Stomach (tissue), 19 donors: ENCODE measurements at places on chromosomes 1 and 21. TPM values are rescaled to one million over a fixed set of nuclear protein-coding genes. Genes with fewer than 3 reads are reported as not detected.

GRCh38 chr1:198496216-198497143, 44.0 kb downstream of the ATP6V1G3 start:
- H3K4me3 ChIP-seq = no peak overlapping the region
- DNase-seq = no peak
- H3K27me3 ChIP-seq = no peaks in the 10 kb centered on the region
- H3K4me1 ChIP-seq = no peaks in the 10 kb centered on the region
- H3K27ac ChIP-seq = no peak overlapping the region

DNA sequence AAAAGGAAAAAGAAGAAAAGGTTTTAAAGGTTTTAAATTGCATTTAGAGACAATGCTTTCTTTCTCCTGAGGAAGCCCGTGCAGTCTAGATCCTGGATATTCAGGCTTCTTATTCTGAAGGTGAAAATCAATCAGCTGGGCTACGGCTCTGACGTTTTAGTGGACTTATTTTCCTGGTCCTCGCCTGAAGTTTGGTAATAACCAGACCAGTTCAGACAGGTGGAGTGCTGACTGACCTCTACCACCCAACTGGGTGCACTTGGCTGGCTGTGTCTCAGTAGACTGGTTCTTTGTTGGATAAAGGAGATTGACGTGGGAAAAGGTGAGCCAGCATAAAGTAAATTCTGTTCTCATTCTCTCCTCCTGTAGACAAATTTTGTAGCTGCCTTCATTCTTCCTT, 7.2 kb upstream of the ATP1A1 start:
- H3K4me1 ChIP-seq = peaks cover 18% of the 10 kb centered on the region
- DNase-seq = peak; percentile 28
- peak overlapping the region; percentile 29 for H3K27ac ChIP-seq
- H3K27me3 ChIP-seq = no peaks in the 10 kb centered on the region
- H3K4me3 ChIP-seq = no peak overlapping the region
- H3K36me3 ChIP-seq = no peaks in the 10 kb centered on the region

Gene VSIG8
- not detected for total RNA-seq

GRCh38 chr1:168980656-168981055, 125.8 kb upstream of the ATP1B1 start:
- H3K27me3 ChIP-seq = no peaks in the 10 kb centered on the region
- H3K4me1 ChIP-seq = peaks cover 3% of the 10 kb centered on the region
- DNase-seq = no peak
- no peak overlapping the region for H3K4me3 ChIP-seq
- no peaks in the 10 kb centered on the region for H3K36me3 ChIP-seq

DNA sequence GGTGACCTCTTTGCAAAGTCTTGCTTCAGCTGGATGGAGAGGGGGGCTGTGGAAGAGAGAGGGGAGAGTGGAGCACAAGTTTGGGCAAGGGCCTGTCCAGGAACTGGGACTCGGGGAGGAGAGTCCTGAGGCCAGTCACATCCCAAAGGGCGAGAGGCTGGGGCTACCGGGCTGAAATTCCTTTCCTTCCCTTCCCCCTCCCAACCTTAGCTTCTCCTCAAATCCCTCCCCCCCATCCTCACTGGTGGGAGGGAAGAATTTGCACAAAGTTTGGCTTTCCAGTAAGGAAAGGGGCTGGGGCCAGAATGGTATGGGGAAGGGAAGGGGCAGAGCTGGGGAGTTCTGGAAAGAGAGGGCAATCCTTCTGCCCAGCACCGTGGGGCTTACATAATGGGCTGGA, 854 bp downstream of the CNTN2 start:
- peaks cover 13% of the 10 kb centered on the region for H3K4me1 ChIP-seq
- H3K4me3 ChIP-seq = no peak overlapping the region
- H3K36me3 ChIP-seq = no peaks in the 10 kb centered on the region
- peaks cover 12% of the 10 kb centered on the region for H3K27me3 ChIP-seq
- H3K27ac ChIP-seq = no peak overlapping the region
- DNase-seq = no peak

DNA sequence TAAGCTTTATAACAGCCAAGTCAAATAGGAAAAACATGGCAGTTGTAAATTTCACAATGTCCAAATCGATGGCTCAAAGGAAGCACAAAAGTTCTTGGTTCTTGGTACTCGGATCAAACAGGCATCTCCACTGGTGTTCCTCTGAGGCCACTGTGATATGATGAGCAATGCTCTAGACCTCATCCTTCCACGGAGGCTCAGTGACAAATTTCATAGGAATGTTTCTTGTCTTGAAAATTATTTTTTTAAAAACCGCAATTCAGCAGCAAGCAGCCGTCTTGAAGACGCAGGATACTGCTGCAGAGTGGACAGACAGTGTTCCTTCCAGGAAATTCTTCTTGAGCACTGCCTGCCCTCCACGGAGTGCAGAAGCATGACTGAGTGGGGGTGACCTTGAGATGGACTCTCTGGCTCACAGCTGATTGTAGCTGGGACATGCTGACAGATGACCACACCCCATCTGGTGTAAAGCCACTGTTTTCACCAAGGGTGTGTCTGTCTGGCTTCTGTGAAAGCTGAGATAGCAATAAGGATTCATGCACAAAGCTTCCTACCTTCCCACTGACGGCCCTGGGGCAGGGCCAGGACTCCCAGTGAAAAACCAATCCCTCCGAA, 61.9 kb downstream of the TIAM1 start:
- no peaks in the 10 kb centered on the region for H3K27me3 ChIP-seq
- peak; percentile 37 for DNase-seq
- no peak overlapping the region for H3K27ac ChIP-seq
- H3K4me1 ChIP-seq = peaks cover 20% of the 10 kb centered on the region

Gene IFI44
- total RNA-seq = 23.3 TPM

DNA sequence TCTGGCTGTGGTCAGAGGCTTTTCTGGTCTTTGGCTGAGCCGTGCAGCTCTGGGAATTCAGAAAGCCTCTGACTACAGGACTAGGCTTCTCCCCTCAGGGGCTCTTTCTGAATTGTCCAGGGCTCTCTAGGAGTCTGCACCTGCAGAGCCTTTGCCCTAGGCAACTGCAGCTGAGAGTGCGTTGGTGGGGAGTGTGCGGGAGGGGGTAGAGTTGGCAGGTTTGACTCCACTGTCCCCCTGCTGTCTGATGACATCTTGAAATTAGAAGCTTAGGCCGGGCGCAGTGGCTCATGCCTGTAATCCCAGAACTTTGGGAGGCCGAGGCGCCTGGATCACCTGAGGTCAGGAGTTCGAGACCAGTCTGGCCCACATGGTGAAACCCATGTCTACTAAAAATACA, 32.9 kb downstream of the KIAA1614 start:
- H3K27ac ChIP-seq = no peak overlapping the region
- no peaks in the 10 kb centered on the region for H3K4me1 ChIP-seq
- no peak overlapping the region for H3K4me3 ChIP-seq
- H3K27me3 ChIP-seq = no peaks in the 10 kb centered on the region
- no peak for DNase-seq

DNA sequence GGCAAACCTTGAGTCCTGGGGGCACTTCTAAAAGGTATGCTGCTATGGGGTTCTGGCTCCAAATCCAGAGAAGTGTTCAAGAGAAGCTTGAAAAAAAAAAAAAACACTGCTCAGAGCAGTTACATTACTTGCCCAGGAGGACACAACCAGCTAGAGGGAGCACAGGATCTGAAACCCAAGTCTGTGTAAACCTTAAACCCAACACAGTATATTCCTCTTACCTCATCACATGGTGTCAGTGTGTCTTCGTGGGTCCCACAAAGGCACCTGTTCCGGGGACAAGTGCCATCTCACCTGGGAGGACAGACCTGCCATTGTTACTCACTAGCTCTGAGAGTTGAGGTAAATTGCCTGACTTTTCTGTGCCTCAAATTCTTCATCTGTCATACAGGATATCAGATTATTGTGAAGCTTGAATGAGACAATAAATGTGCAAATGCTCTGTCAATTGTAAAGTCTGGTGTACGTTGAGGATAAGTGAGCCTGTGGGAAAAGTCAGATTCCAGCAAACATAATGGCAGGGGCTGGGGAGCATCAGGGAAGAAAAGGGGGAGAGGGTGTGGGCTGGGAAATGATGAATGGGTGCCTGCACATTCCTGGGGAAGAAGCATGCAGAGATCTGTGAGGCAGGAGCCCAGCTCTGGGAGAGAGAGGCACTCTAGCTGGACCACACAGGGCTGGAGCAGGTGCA, 170.4 kb upstream of the ZC3H12A start:
- H3K36me3 ChIP-seq = no peaks in the 10 kb centered on the region
- no peak overlapping the region for H3K27ac ChIP-seq
- no peak overlapping the region for H3K4me3 ChIP-seq
- peaks cover 46% of the 10 kb centered on the region for H3K27me3 ChIP-seq

Gene FMO3
- total RNA-seq = 2.3 TPM

Gene OR10J1
- not detected for total RNA-seq

DNA sequence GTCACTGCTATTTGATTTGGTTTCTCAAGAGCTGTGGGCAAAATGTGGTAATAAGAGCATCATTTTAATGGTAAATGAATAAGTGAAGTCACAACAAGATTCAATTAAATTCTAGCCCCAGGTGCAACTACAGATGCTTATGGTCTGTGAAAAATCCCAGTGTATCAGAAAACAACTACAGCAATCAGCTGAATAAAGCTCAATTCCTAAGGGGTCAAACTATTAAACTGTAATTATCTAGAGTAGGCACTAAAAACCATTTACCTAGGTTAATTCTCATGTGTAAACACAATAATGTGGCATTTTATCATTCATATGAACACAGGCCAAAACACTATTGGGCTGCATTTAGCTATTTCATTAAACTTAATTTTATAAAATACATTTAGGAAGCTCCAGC, 9.6 kb downstream of the TARBP1 start:
- peaks cover 33% of the 10 kb centered on the region for H3K36me3 ChIP-seq
- H3K27ac ChIP-seq = no peak overlapping the region
- DNase-seq = no peak
- no peak overlapping the region for H3K4me3 ChIP-seq
- no peaks in the 10 kb centered on the region for H3K27me3 ChIP-seq
